ENCODE measurements at places on chromosomes 5 and 9. TPM values are rescaled to one million over a fixed set of nuclear protein-coding genes. Genes with fewer than 3 reads are reported as not detected.
A peak's percentile ranks its signal among the peaks of the same experiment; 100 is the strongest.

DNA sequence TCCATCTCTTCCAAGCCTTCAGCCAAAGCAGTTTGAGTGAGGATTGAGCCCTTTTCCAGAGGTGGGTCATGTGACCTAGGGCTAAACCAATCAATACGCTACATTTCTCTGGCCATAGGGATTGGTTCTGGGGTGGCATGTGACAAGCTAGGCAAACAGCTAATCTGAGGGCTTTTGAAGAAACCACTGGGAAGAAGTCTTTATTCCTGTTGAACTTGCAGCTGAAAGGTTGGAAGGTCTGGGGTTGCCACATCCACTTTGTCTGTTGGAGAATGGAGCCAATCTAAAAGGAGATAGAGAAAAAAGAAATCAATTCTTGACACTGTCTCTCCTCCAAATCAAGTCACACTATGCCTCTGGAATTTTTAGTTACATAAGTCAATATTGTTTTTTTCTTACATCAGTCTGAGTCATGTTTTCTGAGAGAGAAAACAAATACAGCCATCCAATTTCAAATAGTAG, 637.8 kb upstream of the WWC1 start:
- DNase-seq, result peak; percentile 52

DNA sequence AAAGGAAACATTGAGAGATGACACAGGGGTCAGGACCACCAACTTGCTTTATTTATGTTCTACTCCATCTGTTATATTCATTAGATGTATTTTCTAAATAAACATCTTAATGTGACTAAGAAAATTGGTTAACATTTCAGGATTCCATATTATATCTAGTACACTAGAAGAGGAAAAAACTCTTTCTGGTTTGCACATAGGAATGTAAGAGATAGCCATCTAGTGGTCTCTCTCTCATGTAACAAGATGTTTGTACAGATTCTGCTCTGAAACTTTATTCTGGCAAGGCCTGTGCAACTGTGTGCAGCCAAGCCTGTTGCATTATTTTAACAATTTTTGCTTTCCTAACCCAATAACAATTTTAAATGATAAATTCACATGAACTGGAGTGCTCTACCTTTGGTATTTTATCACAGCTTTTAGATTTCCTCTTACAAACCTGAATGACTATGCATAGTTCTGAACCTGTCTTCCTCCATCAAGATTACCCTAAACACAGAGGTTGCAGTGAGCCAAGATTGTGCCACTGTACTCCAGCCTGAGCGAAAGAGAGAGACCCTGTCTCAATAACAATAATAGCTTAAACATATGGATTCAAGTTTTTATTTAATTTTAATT, 148.2 kb downstream of the GIN1 start:
- DNase-seq, result peak; percentile 8

DNA sequence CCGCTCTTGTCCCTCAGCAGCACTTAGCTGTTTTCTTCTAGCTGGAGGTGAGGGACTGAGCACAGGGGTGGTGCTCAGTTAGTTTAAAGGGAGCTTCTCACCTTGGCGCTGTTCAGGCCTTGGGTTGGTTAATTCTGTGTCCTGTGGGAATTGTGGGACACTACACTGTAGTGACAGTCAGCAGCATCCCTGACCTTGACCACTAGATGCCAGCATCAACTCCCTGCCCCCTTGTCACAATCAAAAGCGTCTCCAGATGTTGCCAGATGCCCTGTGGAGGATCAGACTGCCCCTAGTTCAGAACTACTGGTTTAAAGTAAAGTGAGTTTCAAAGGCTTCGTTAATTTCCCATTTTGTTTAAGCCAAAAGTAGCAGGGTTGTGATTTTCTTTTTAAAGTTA, 65.5 kb upstream of the DMRT3 start:
- DNase-seq, result no peak

The INPP5E gene
- 12.6 TPM for total RNA-seq

DNA sequence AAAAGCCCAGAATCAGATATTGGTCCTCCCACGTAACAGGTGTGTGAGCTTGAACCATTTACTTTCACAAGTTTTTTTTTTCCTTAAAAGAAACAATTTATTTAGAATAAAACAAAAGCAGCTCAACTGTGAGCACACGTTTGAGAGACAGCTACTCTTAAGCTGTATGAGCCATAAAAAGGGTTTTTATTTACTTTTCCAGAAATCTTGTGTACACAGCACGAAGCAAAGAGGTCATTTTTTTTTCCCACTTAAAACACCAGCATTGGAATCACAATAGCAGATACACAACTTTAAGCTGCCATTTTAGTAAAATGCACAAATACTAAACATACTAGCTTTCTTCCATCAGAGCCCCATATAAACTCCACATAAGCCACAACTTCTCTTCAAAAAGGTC, 44.6 kb downstream of the JAKMIP2 start:
- DNase-seq, result no peak
